ENCODE measurements at places on chromosomes 12 and 14.

DNA sequence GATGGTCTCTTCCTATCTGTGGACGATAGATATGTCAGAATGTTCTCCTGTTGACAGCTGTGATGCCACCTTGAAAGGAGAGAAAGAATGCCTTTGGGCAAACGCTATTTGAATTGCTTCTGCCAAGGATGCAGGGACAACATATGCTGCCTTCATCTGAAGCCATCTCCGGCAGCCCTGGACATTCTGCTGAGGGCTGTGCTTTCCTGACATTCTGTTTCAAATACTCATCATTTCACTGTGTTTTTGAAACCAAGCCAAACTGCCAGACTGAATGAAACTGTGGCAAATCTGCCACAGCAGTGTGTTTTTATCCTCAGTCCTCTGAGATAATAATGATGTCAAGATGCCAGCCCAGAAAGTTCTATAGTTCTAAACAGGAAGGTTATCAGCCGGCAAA, 85.8 kb upstream of the BCAT1 start:
- DNase-seq, result no peak

DNA sequence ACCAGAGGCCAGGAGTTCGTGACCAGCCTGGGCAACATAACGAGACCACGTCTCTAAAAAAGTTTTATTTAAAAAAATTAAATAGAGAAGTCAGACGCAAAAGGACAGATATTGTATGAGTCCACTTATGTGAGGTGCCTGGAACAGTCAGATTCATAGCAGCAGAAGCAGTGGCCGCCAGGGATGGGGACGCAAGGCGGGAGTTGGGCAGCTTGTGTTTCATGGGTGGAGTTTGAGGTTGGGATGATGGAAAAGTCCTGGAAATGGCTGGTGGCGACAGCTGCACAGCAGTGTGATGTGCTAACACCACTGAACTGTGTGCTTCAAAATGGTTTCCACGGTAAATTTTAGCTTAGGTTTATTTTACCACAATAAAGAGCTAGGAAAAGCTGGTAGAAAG, 57.6 kb upstream of the DDX11 start:
- no peak for DNase-seq

DNA sequence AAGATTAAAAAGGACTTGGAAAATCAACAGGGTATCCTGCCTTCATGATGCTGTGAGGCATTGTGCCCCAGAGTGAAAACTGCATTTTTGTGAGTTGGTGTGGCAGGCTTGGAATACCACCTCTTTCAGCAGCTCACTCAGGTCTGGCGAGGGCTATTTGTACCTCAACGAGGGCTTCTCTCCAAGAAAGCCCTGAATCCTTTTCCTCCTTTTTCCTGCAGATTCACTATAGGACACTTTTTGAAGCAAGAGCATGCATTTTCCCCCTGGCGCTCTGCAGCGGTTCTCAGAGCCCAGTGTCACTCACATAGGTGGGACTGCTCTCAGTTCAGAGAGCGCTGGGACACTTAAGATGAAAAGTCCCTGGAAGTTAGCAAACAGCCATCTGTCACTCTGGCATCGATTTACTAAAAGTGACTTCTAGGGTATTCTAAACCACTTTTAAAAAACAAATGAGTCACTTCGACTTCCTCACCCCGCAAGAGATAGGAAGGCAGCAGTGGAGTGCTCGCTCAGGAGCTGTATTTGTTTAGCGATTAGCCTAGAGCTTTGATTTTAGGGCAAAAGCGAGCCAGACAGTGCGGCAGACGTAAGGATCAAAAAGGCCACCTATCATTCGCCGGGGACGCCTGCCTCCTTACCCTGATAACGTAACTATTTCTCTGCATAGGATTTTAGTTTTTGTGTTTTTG, 782 bp upstream of the LGR5 start:
- DNase-seq, result no peak

DNA sequence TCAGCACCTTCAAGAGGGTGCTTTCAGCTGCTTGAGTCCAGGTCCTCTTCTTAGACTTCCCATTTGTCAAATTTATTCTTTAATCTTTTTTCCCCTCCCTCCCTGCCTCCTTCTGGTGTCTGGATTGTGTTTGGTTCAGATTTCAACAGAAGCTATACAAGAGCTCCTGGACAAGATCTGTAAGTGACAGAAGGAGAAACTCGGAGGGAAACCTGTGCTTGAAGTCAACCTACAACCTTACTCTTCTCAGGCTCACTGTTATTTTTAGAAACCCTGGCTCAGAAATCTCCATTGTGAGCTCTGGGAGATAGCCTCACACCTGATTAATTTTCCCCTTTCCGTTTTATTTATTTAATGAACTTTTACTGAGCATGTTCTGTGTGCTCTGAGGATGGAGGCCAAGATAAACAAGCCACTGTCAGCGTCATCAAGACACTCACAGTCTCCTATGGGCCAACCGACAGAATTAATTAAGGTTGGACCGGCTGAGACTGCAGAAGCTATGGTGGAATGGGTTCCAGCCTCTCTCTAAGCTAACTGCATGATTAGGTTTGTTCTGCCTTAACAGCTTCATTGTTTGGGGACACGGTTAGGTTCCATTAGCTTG, 13.5 kb downstream of the PDE1B start:
- DNase-seq, result no peak

DNA sequence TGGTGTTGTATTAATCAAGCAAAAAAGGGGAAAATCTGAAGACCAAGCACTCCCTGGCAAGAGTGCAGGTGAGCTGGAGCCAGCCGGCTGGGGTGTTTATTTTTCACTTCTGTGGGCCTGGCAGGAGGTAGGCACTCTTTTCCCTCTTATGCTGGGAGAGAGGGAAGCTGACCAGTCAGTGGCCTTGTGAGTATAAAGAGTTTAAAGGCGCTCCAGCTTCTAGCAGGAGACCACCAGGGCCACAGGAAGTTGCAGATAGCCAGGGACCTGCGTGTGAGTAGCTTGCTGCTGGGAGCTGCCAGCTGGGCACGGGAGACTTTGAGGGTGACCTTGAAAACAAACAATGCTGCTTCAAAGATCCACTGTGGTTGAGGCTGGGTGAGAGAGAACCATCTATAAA, 217.4 kb upstream of the PWP1 start:
- DNase-seq, result no peak

DNA sequence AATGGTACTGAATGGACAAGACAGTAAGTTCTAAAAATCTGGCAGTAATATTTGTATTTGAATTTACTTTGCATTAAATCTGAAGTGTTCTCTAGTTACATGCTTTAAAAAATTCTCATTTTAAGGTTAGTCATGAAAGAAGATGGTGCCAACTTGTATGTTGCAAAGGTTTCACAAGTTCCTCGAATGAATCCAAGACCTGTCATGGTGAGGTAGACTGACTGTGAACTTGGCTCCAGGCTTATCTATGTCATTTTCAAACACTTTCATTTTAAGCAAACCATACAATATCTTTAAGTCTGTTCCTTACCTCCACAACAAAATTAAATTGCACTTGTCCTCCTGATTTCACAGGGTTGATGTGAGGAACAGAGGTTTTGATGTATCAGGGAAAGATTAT, 23.4 kb downstream of the CLEC2D start:
- DNase-seq, result no peak

GRCh38 chr12:28456934-28457710, 266.9 kb downstream of the CCDC91 start:
- no peak for DNase-seq

DNA sequence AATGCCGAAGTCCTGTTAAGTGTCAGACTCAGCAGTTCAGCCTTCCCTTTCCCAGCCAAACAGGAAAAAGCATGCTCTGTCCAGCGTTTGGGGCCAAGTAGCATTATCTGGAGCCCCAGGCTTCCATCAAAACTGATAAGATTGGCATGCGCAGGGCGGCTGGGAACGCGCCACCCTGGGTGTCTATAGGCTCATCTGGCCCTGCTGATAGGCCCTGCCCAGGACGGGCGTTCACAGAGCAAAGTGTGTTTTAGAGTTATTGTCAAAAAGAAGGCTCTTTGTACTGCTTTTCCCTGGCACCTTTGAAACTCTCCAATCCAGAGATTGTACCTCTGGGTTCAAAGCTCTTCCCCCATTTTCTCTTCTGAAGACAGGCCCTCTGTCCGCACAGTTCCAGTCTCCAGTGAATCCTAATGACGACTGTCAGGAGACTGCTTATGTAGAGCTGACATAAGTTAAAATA, at the start of gene ART4:
TSS of gene ART4 (minus strand) at position 102 of the 463 bp plus-strand sequence. CDS start 413 bp downstream, outside the sequence.
- no peak for DNase-seq

GRCh38 chr14:102982852-102983470, 60.5 kb downstream of the AMN start:
- no peak for DNase-seq

DNA sequence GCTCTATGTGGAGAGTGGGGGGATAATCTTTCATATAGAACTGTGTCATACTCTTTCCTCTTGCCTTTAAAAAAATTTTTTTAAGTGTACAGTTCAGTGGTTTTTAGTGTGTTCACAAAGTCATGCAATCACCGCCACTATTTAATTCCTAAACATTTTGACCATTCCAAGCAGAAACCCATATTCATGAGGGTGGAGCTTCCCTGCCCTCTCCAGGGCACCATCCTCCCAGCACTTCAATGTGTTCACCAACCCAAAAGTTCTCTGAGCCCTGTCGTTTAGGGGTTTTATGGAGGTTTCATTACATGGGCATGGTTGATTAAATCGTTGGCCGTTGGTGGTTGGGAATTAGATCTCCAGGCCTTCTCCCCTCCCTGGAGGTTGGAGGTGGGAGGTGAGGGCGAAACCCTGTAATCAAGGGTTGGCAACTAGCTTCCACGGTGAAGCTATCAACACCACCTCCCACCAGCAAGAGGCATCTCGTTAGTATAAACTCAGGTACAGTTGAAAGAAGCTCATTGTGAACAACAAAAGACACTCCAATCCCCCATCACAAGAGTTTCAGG, 42.8 kb upstream of the WNK1 start:
- no peak for DNase-seq

GRCh38 chr12:77044721-77045120, 20.6 kb downstream of the E2F7 start:
- DNase-seq, result no peak

DNA sequence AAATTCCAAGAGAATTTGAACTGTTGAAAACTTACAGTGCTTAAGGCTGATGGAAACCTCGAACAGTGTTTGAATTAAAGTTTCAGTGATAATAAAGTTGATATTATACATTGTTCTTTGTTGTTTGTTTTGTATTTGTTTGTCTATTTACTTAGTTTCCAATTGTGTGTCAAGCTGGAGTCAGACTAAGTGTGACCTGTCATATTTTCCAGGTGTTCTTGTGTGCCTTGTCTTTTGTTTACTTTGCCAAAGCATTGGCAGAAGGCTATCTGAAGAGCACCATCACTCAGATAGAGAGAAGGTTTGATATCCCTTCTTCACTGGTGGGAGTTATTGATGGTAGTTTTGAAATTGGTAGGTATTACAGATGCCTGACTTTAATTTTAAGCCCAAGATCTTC, 6.0 kb downstream of the SLCO1C1 start:
- DNase-seq, result no peak

DNA sequence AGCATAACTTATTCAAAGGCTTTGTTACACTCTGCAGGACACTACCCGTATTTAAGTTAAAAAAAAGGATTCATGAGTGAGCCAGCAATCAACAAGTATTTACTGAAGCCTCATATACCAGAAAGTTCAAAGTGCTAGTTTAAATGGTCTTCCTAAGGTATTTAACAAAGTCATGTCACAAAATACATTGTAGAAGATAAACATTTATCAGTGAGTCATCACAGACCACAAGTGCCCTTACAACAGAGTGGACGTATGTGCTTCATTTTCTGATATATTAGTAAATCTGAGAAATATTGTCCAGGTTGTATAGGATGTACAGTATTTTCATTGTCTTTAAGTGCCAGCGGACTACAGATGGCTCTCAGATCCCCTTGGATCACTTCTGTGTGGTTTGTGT, 24.2 kb downstream of the FLRT2 start:
- no peak for DNase-seq

- no peak for DNase-seq
These were observed 386.3 kb upstream of the GARIN6 start for GRCh38 chr12:99261256-99261655.

DNA sequence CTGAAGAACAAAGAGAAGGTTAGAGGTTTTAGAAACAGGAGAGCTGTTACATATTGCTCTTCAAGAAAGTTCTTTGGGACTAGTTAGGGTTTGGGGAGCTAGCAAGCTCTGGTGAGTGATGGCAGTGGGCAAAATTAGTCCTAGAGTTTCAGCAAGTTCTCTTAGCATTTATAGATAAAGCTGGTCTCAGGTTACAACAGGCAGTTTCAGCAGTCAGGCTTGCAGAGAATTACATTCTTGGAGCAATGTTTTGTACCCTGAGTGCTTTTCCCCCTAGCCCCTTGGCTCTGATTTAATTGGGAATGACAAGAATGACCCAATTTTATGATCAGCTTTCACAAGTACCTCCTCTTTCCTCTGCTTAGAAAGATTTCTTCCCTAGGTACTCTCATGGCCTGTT, 21.4 kb upstream of the EID3 start:
- DNase-seq, result no peak

DNA sequence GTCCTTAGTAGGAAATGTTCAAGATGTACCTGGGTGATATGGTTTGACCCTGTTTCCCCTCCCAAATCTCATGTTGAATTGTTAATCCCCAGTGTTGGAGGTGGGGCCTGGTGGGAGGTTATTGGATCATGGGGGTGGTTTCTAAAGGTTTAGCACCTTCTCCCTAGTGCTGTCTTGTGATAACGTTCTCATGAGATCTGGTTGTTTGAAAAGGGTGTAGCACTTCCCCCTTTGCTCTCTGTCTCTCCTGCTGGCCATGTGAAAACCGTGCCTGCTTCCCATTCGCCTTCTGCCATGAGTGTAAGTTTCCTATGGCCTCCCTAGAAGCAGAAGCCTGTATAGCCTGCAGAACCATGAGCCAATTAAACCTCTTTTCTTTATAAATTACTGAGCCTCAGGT, 353.0 kb upstream of the SFSWAP start:
- DNase-seq, result no peak

DNA sequence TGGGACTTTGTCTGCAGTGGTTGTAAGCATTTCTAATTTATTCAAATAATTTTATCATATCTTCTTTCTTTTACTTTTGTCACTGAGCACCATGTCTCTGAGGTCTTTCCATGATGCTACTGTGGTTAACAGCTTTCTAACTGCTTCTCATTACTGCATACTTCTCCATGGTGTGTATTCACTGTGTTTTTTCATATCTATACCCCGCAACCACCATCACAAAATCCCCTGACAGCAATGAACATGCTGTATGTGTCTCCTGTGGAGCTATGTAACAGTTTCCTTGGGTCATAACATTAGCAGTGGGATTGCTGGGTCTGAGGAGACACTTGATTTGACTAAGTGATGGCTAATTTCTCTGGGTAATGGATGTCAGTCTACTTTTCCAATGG, 29.2 kb upstream of the CHST11 start:
- no peak for DNase-seq

DNA sequence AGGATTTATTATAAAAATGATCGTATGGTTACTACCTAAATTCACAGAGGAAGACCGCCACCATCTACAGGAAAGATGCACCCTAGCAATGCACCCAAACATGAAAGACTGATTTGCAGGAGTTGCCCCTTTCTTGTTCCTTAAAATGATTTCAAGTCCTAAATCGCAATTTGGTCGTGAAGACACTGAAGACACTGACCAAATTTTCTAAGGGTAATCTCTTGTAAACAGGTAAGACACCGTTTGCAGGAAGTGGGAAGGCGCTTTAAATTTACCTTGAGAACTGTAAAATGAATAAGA, 1.0 kb downstream of the SOS2 start:
- no peak for DNase-seq
